ENCODE measurements at places on chromosomes 4 and X.

DNA sequence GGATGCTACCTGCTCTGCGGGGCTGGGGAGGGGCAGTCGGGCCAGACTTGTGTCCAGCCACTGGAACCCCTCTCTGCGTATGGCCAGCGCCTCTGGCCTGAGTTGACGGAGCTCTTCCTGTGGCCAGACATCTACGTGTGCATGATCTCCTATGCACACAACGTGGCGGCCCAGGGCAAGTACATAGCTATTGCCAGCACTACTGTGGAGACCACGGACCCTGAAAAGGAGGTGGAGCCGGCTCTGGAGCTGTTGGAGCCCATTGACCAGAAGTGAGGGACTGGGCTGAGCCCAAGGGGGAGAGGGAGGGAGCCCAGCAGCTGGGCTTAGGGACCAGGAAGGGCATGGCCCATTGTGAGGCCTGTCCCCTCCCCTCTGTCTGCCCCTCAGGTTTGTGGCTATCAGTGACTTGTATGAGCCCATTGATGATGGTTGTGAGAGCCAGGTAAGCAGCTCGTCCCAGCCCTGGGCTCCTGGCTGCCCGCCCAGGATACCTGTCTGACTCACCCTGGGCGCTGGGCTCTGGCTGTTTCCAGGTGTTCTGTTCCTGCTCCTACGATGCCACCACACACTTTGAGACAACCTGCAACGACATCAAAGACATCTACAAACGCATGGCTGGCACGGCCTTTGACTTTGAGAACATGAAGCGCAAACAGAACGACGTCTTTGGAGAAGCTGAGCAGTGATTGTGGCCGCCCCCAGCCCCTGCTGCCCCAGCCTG, 1.8 kb upstream of the FAM50A start:
- no peak for DNase-seq

- DNase-seq, result no peak
Measured at GRCh38 chrX:15973299-15973698, 118.7 kb upstream of the AP1S2 start.

DNA sequence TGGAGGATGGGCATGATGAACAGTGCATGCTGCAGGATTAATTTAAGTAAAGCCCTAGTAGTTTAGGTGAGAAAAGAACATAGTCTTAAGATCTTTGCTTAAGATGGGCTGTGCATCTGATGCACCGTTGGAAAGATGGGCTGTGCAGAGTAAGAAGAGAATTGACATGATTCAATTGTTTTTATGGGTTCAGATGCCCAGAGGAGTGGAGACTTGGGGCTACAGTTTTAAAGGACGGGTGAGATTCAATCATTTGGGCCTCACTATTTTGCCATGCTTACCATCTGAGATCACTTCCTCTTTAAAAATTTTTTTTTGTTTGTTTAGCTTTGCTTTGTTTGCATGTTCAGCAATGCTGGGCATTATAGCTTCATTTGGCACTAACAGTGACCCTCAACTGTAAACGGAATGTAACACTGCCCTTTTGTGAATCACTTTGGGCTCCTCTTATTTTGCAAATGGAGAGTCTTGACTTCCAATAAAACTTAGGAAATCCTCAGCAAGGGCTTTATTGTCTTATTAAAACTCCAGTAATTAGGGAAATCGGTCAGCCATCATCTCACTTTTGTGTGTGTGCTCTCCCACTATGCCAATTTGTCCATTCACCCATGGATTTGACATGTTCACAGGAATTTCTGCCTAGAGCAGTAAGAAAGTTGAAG, 216.1 kb upstream of the TLL1 start:
- DNase-seq, result no peak

GRCh38 chrX:100745806-100746537, 14.1 kb upstream of the SYTL4 start:
- no peak for DNase-seq

DNA sequence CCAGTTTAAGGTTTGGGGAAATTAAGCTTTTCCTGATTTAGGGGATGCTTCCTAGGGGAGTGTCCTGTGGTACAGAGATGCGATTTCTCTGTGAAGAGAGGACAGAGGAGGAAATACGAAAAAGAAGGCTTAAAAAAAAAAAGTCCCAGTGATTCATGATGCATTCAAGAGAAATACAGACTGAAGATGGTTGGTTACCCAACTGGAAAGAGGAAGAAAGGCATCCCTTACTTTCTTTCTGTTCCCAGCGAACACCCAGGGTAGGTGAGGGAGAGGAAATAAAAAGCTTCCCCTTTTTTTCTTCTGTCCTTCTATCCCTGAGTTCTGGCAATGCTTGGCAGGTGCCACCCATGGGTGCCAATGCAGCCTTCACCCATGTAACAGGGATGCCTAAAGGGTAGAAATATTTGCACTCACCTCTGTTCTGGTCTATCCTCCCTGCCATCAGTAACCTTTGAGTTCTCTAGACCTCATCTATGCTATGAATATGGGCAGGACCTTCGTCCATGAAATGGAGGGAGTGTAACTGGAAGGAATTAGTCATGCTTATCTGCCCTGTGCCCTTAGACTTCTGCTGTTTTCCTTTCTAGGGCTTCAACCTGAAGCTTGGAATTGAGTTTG, 230.1 kb upstream of the GALNTL6 start:
- DNase-seq, result no peak

DNA sequence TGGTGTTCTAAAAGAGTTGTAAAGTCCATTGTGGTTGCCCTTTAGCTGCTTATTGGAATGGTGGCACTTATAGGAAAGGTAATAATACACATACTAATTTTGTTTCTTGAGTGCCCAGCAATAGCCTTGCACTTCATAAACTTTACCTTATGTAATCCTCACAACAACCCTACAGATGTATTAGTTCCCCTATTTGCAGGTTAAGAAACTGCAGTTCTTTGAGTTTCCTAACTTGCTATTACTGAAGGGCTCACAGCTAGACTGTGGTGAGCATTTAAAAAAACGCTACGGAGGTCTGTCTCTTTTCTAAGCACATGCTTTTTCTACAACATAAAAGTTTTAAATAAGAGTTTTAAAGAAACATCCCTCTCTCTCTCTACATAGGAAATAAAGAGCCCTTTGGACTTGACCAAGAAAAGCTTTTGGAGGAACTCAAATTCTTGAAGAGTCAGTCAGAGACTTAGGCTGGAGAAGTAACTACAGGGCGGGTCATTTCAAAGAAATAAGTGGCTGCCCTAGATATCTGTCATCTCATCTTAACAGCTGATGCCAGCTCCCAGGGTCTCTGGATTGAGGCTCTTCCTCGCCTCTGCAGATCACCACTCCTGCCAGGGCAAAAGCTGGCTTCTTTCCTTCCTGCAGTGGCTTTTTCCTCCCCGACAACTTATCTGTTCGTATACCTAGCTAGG, 42.0 kb upstream of the FBXW7 start:
- DNase-seq, result no peak

DNA sequence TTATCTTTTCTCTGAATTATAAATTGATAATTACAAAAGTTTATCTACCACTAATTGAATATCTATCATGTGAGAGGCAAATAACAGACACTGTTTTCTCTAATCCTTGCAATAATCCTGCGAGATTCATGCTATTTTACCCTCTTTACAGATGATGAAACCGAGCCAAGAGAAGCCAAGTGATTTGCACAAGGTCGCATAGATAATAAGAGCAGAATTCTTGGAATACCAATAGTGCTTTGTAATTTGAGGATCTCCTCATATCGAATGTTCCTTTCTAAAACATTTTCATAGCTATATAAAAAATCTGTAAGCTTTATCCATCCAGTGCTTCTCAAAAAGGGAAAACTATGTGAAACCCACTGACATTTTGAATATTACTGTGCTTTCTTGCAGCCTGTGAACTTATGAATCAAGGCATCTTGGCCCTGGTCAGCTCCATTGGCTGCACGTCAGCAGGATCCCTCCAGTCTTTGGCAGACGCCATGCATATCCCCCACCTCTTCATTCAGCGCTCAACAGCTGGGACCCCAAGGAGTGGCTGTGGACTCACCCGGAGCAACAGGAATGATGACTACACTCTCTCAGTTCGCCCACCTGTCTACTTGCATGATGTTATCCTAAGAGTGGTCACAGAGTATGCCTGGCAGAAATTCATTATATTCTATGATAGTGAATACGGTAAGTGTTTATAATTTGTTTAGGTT, 743.8 kb upstream of the ATOH1 start:
- DNase-seq, result no peak

DNA sequence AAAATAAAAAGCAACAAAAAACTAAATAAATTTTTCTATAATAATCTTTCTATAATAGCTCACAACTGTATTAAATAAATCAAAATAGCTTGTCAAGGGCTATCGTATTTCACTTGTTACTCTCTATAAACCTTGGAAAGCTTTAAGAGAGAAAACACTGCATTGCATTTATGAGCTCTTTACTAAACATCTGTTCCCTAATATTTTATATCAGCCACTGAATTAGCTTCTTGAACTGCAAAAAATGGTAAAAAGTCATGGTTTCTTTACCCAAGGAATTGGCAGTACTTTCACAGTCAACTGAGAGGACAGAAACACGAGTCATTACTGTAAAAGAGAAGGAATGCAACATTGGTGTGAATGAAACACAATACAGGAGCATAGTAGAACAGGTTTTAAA, 671.2 kb downstream of the PCDH18 start:
- DNase-seq, result no peak

GRCh38 chrX:40445691-40446090, 135.1 kb upstream of the ATP6AP2 start:
- DNase-seq, result no peak

GRCh38 chr4:74777531-74777930, 16.8 kb downstream of the BTC start:
- no peak for DNase-seq

- peak; percentile 58 for DNase-seq
Measured at GRCh38 chr4:71713611-71714203, 70.2 kb downstream of the GC start.

GRCh38 chr4:170672381-170672965, 582.7 kb upstream of the AADAT start:
- DNase-seq, result no peak

GRCh38 chrX:107738768-107739167, 36.8 kb downstream of the TSC22D3 start:
- no peak for DNase-seq

- DNase-seq, result peak; percentile 99
Measured at GRCh38 chr4:159010563-159011260, 92.2 kb upstream of the RAPGEF2 start.

DNA sequence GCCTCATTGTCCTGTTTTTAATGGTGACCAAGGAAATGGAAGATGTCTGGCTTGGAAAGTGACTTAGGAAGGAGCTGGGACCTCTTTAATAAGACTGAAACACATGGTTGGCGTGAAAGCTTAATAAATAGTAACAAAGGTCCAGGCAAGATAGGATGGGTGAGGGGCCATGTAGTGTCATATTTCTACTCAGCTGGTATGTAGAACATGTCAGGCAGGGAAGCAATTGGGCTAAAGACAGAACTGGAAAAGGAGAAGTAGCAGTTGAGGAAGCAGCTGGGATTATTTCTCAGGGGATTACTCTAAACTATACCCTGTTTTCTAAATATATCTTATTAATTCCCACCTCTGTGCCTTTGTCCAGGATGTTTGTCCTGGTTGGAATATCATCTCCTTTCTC, 18.6 kb downstream of the ITGB1BP2 start:
- no peak for DNase-seq

- DNase-seq, result no peak
Measured at GRCh38 chr4:110287130-110287529, 88.7 kb upstream of the ELOVL6 start.

DNA sequence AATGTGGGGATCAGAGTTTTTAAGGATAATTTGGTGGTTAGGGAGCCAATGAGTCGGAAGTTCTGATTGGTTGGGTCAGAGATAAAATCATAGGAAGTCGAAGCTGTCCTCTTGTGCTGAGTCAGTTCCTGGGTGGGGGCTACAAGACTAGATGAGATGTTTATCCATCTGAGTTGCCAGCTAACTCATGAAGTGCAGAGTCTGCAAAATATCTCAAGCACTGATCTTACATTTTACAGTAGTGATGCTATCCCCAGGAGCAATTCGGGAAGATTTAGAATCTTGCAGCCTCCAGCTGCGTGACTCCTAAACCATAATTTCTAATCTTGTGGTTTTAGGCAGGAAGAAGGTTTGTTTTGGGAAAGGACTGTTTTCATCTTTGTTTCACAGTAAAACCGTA, 565.8 kb upstream of the SPANXN1 start:
- DNase-seq, result no peak

DNA sequence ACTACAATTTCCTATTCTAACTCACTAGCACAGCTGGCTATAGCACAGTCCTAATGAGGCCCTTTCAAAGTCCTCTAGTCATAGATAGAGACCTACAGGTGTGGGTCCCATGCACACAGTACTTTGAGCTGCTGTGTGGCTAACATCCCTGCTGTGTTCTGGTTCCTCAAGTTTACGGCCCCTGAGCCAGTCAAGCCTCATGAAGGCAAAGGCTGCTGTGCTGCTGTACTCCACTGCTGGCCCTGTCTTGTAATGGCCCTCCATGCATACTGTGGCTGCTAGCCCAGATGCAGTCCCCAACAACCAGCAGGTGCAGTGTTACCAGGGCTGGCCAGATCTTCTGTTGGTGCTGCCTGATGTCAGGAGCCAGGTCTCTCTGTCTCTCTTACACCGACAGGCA, 23.4 kb upstream of the ENPEP start:
- no peak for DNase-seq

- DNase-seq, result no peak
Measured at GRCh38 chr4:152530600-152530999, 5.3 kb downstream of the FBXW7 start.

GRCh38 chr4:174436377-174436776, 85.9 kb downstream of the HPGD start:
- no peak for DNase-seq

DNA sequence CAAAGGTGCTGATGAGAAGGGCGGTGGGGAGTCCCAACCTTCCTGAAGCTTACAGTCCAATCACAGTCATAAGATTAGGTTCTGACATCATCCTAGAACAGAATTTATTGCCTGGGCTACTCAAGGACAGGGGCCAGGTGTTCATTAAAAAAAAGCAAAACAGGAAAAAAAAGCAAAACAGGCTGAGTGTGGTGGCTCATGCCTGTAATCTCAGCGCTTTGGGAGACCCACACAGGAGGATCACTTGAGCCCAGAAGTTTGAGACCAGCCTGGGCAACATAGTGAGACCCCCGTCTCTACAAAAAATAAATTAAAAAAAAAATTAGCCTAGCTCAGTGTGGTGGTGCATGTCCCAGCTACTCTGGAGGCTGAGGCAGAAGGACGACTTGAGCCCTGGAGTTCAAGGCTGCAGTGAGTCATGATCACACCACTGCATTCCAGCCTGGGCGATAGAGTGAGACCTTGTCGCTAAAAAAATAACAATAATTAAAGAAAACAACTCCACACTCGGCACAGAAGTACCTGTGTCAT, 3.0 kb downstream of the RAB9A start:
- DNase-seq, result no peak

- DNase-seq, result peak; percentile 25
Measured at GRCh38 chrX:70030301-70030767, 19.4 kb downstream of the AWAT2 start.

GRCh38 chrX:48919360-48919841, 577 bp upstream of the PIM2 start:
- no peak for DNase-seq

DNA sequence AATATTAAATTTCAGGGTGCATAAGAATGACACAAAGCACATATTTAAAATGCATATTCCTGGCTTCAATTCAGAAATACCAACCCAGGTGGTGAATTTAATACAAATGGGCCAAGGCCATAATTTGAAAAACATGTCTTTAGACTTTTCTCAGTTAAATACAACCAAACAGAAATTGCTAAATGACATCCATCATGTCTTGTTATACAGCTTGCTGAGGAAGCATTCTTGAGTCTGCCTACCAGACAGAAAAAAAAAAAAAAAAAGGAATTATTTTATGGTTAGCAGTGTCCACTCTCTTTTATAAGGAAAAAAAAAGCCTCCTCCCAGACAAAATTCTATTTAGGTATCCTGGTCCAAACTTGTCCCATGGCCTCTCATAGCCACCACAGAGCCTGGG, 119.1 kb downstream of the PAPSS1 start:
- no peak for DNase-seq

All from NCI-H1092 treated with DMSO at 0.1 percent for 48 hours (cell line).